CD4-positive, alpha-beta T cell treated with Interleukin-1 beta for 1 hour (primary cell): ENCODE measurements at places on chromosomes 11 and 22.

- no peak for DNase-seq
Measured at GRCh38 chr11:7688238-7688826, 15.0 kb upstream of the CYB5R2 start.

DNA sequence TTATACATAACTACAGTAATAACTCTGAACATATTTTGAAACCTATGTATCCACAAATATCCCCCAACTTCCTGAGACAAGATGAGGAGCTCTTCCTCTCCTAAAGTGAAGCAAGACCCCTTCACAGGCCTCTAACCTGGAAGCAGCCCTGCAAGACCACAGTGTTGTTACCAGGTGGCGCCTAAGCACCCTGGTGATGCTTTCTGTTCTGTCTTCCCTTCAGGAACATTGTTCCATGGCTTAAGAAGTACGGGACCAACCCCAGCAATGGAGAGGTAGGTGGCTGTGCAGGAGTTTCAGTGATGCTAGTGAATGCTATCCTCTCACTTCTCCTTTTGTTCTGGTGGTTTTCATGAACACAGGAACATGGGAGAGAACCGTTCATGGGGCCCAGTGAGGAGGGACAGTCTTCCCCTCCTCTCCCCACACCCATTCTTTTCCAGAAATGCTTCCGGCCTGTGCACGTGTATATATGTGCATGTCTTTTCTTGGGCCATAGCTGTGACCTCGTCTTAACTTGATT, 6.4 kb downstream of the PPIL2 start:
- DNase-seq = no peak

DNA sequence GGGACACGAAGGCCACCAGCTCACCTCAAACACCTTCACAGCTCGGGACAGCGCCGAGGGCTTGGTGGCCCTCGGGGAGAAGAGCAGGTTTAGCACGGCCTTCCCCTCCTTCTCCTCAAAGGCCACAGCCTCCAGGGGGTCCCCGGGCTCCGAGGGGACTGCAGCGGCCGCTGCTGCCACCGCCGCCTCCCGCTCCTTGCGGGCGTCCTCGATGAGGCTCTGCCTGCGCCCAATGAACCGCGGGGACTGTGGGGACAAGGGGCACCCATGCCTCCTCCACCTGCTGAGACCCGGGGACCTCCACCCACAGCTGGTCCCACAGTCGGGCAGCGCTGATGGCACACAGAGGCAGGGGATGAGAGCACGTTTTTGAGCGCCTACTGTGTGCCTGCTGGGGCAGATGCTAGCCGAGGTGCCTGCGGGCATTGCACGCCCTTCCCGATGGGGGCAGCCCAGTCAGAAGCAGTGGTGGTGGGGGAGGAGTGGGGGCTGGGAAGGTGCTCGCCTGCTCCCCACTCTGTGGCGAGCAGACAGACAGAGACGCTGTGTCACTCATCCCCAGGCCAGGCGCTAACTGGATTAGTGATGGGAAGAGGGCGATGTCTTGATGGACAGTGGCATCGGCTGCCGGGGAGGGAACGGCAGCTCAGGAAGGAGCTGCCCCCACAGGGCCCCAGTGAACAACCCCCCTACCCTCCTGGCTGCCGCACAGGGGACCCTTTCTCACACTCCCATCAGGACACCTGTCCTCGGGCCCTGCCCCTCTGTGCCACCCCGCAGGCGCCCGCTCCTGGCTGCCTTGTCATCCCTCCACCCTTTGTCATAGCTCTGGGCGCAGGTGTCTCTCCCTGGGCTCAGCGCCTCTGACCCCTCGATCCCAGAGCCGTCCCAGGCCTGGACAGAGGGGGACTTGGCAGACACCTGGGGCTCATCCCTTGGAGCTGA, 1.7 kb downstream of the TH start:
- no peak for DNase-seq

DNA sequence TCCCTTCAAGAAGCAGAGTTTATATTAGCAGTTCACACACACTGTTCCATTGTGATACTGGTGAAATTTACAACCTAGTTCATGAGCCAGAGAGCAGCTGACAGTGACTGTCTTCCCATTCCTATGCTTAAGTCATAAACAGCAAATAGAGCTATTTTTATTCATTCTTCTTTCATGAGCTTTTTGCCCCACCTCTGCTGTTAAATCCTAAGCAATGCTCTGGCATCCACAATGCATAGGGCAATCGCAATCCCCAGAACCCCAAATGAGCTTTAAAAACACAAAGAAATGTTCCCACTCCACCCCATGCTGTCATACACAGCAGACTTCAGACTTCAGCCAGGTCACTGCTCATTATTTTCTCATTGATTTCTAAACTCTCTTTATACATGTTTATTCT, 307.5 kb downstream of the ETS1 start:
- no peak for DNase-seq

DNA sequence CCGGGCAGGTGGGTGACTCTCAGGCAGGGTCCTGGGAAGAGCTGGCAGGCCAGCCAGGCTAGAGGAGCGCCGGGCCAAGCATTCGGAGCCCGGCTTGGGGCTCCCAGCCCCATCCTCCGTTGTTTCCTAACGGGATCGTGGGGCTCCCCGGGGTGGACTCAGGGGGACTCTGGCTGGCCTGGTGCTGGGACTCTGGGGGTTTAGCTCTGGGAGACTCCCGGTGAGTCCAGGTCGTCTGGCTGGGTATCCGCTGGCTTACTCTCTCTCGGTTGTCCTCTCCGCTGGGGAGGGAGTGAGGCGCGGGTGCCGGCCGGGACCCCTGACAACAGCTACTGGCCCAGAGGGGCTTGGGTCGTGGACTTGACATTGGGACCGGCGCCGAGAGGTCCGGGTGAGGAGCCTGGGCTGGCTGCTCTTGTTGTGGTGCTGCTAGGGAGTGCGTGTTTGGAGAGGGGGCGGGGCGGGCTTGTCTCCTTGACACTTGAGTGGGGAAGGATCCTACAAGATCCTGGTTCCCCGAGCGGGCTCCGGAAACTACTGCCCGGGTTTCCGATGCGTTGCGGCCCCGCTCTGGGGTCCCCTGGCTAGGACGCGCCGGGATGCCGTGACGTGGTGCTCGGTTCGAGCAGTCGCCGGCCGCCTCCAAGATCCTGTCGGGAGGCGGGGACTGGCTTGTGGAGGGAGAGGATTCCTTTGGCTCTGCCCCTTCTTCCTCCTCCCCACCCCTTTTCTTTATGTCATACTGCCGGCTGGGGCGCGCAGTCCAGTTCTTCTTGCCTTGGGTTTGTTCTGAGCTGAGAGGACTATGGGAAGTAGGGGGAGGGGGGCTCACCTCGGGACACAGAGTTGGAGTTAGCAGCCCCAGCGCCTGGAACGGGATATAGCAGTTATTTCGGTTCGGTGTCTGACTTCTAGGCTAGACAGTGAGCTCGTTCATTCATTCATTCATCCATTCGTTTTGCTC, 585 bp downstream of the EMSY start:
- peak; percentile 55 for DNase-seq

- no peak for DNase-seq
Measured at GRCh38 chr22:28607795-28608194, 71.8 kb downstream of the TTC28 start.

DNA sequence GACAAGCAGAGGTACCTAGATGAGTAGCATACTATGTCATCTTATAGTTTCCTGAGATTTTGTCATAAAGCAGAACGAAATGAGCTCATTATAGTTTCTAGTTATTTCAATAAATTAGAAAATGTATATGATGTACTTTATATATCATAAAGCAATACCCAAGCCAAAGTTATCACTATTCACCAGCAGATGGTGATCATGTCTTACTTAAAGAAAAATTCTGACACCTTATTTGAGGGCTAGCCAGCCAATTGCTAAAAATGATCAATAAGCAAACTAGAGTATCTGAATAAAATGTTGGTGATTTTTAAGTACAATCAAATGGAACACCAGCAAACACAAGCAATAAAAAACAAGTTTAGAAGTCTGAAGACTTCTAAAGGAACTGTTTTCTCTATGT, 44.1 kb downstream of the RSF1 start:
- DNase-seq = peak; percentile 48

DNA sequence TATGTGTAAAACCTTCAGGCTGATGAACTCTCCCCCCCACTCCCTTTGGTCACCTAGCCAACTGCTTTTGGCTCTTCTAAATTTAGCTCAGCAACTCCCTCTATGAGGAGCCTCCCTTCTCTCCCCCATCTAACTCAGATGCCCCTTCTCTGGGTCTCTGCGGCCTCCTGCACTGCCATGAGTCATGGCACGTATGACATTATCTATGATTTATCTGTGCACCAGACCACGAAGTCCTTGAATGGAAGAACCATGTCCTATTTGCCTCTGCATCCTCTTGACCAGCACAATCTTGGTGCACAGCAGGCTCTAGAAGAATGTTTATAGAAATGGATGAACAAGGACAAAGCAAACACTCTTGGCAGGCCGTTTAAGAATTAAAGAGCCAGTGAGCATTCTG, 46.0 kb downstream of the RPL27A start:
- DNase-seq = no peak

GRCh38 chr11:9664276-9665171, 647 bp downstream of the SWAP70 start:
- peak; percentile 13 for DNase-seq

DNA sequence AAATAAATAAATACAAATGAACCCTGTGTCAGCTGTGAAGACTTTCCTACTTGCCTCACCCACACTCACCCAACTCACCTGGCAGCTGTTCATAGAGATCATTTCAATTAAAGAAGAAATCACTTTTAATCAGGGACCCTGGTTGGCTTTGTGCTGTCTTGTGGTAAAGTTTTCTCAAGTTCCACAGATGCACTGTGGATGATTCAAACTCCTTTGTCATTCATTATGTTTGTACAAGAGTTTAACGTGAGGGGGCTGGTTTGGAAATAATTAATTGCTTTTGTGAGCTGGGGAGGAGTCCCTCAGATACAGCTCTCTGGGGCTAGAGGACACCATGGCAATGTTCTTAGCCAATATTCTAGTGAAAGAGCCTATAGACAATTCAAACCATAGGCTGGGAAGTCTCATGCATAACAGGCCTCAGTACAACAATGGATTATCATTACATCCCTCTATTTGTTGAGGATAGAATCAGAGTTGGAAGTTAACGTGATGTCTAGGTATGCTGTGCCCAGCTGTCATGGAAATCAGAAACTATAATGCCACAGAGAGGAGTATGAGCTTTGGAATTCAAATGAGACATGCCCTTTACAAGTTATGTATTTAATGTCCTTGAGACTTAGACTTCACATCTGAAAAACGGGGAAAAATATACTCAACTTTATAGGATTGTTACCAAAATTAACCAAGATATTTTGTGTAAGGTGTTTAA, 698.5 kb downstream of the KCNA4 start:
- no peak for DNase-seq

GRCh38 chr11:24324211-24324610, 172.6 kb upstream of the LUZP2 start:
- DNase-seq = no peak

GRCh38 chr11:61890529-61891330, 615 bp downstream of the FADS3 start:
- peak; percentile 33 for DNase-seq

DNA sequence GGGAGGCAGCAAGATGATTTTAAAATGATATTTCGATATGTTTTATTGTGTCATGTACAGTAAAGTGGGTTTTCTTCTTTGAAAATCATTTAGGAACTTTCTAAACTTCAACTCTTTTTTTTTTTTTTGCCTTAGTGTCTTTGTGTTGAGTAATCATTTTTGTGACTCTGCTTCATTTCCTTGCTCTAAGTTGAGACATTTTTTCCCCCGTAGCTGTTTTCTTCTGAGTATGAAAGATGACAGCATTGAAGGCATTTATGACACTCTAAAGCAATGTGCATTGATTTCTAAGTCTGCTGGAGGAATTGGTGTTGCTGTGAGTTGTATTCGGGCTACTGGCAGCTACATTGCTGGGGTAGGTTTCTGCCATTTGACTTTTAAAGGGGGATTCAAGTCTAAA, 23.5 kb downstream of the RRM1 start:
- no peak for DNase-seq

GRCh38 chr22:43886231-43886630, 5.6 kb downstream of the PNPLA5 start:
- DNase-seq = no peak

GRCh38 chr11:1736447-1736992, 13.9 kb downstream of the IFITM10 start:
- no peak for DNase-seq
